ENCODE measurements at places on chromosomes 16 and 17. TPM values are rescaled to one million over a fixed set of nuclear protein-coding genes. Genes with fewer than 3 reads are reported as not detected.

DNA sequence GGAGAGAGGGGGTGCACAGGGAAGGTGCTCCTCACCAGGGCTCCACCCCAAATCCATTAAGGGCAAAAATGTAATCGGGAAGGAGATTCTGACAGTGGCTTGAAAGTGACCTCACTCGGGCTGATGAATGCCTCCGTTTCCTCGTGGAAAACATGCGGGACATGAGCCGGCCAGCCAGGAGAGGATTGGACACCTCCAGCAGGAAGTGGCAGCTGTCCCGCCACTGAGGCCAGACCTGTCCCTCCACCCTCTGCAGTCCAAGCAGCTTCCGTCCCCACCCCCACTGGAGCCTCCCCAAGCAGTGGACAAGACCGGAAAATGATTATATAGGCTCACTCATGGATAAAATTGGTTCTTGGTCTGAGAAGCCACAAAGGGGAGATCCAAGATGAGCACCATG, 82.1 kb upstream of the CCL1 start:
- no peak for DNase-seq
- peaks cover 2% of the 10 kb centered on the region for H3K4me1 ChIP-seq
- H3K27me3 ChIP-seq = no peaks in the 10 kb centered on the region
- H3K36me3 ChIP-seq = no peaks in the 10 kb centered on the region
- H3K4me3 ChIP-seq = no peak overlapping the region

DNA sequence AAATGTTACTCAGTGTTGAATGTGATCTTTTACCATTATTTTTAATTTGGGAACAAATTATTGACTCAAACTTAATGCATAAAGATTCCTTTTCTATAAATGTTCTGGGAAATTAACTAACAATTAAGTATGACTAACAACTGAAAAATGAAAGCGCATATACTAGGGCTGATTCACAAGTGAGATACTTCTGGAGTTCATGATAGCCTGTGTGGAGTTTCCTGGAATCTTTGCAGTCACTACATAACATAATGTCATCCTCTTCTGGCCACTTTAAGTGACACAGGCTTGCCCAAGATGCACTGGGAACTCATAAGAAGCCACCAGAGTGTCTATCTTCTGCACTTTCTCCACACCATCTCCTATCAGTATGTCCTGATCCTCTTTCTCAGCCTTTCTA, 450.3 kb upstream of the CDH11 start:
- DNase-seq = no peak
- H3K4me3 ChIP-seq = no peak overlapping the region

- no peak overlapping the region for H3K4me3 ChIP-seq
- no peaks in the 10 kb centered on the region for H3K4me1 ChIP-seq
- no peaks in the 10 kb centered on the region for H3K36me3 ChIP-seq
- no peak for DNase-seq
- no peak overlapping the region for H3K27ac ChIP-seq
Observed at GRCh38 chr17:19676896-19677295, 28.3 kb downstream of the ALDH3A2 start.

DNA sequence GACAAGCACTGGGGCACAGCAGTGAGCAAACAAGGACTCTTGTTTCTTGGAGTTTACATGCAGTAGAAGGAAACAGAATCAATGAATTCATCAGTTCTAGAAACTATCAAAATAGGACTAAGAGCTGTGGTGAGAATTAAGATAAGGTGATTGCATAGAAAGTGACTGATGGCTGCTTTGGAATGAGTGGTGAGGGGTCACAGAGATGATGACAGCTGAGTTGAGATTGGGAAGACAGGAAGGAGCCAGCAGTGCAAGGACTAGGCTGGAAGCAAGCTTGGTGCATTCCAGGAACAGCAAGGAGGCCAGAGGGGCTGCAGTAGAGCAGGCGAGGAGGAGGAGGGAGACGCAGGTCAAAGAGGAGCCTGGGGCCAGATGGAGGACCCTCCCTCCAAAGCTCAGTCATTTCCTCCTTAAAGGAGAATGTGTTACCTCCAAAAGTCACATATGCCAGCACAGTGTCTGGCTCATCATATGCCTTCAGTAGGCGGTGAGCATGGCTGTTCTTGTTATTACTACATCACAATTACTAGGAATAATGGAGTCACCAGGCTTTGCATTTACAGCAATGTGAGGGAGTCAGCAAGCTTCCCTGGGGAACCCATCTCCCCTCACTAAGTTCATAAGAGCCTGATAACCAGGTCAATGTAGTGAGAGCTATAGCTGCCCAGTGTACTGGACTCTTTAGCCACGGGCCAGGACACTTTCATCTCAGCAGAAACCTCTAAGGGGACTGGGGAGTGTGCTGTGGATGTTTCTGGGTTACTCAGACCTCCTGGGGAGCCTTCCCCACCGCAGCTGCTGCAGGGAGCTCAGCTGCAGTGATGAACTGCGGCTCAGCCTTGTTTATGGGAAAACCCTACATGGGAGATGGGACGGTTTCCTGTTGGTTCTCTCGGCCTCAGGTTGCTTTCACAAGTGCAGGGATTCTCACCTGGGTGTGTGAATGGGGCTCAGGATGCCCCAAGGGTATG, 157.2 kb downstream of the SEC14L1 start:
- no peaks in the 10 kb centered on the region for H3K36me3 ChIP-seq
- no peaks in the 10 kb centered on the region for H3K27me3 ChIP-seq
- H3K27ac ChIP-seq = no peak overlapping the region
- no peak overlapping the region for H3K4me3 ChIP-seq
- peaks cover 6% of the 10 kb centered on the region for H3K4me1 ChIP-seq
- DNase-seq = no peak

DNA sequence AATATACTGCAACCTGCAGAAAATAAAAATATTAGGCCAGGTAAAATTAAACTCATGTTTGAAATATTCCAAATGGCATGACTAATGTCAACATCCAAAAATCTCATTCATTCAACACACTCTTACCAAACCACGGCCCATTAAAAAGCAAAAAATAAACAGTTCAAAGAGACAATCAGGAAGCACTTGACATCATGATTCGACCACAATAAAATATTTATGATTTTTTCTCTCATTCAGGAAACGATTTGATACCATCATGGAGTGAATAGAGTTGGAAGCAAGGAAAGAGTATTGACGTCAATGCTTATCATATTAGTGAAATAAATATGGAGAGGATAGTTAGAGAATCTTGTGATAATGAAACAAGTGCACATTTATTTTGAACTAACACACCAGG, 354.1 kb downstream of the KCNJ2 start:
- no peak overlapping the region for H3K27ac ChIP-seq
- no peaks in the 10 kb centered on the region for H3K27me3 ChIP-seq
- H3K36me3 ChIP-seq = no peaks in the 10 kb centered on the region
- H3K4me1 ChIP-seq = no peaks in the 10 kb centered on the region

DNA sequence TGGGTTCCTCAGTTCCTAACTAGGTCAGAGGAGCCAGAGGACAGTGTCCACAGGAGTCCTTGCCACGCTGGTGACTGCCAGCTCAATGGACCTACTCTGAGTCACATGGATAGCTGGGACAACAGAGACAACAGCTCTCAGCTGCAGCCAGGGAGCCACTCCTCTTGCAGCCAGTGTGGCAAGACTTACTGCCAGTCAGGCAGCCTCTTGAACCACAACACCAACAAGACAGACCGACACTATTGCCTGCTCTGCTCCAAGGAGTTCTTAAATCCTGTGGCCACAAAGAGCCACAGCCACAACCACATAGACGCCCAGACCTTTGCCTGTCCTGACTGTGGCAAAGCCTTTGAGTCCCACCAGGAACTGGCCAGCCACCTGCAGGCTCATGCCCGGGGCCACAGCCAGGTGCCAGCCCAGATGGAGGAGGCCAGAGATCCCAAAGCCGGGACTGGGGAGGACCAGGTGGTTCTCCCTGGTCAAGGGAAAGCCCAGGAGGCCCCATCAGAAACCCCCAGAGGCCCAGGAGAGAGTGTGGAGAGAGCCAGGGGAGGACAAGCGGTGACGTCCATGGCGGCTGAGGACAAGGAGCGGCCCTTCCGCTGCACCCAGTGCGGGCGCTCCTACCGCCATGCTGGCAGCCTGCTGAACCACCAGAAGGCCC, 6.7 kb downstream of the ZNF646 start:
- H3K4me1 ChIP-seq = no peaks in the 10 kb centered on the region
- no peaks in the 10 kb centered on the region for H3K27me3 ChIP-seq
- no peak overlapping the region for H3K27ac ChIP-seq
- no peak overlapping the region for H3K4me3 ChIP-seq
- H3K36me3 ChIP-seq = peaks cover 55% of the 10 kb centered on the region

- no peak overlapping the region for H3K4me3 ChIP-seq
- no peaks in the 10 kb centered on the region for H3K36me3 ChIP-seq
- H3K27ac ChIP-seq = no peak overlapping the region
- H3K4me1 ChIP-seq = no peaks in the 10 kb centered on the region
- no peaks in the 10 kb centered on the region for H3K27me3 ChIP-seq
- DNase-seq = no peak
Observed at GRCh38 chr16:10756574-10756973, 12.9 kb downstream of the NUBP1 start.

DNA sequence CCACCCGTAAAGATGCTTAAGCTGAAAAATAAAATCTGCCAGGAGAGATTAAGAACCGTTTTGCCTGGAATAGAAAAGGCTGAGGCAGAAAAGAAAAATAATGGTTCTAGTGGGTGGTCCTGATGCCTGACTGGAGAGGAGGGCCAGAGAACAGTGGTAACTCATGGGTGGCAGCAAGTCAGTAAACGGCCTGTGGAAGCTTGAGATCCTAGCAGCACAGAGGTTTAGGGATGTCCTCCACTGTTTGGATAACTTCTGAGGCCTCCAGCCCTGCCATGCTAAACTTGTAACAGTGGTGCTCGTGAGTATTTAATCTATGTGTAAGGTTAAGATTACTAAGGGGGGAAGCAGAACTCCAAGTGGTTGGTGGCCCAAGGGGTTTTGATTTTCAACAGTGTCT, 21.2 kb upstream of the PHAF1 start:
- no peak overlapping the region for H3K4me3 ChIP-seq
- peaks cover 27% of the 10 kb centered on the region for H3K4me1 ChIP-seq
- no peak for DNase-seq

- H3K4me3 ChIP-seq = no peak overlapping the region
- no peak overlapping the region for H3K27ac ChIP-seq
- no peaks in the 10 kb centered on the region for H3K36me3 ChIP-seq
- no peaks in the 10 kb centered on the region for H3K27me3 ChIP-seq
- H3K4me1 ChIP-seq = no peaks in the 10 kb centered on the region
Observed at GRCh38 chr16:79079656-79080420, 520.7 kb downstream of the MAF start.

GRCh38 chr17:48631693-48632578, 5.8 kb upstream of the HOXB9 start:
- H3K4me1 ChIP-seq = peaks cover 6% of the 10 kb centered on the region
- H3K4me3 ChIP-seq = no peak overlapping the region
- no peaks in the 10 kb centered on the region for H3K36me3 ChIP-seq
- H3K27me3 ChIP-seq = peaks cover 100% of the 10 kb centered on the region
- H3K27ac ChIP-seq = no peak overlapping the region
- DNase-seq = no peak

DNA sequence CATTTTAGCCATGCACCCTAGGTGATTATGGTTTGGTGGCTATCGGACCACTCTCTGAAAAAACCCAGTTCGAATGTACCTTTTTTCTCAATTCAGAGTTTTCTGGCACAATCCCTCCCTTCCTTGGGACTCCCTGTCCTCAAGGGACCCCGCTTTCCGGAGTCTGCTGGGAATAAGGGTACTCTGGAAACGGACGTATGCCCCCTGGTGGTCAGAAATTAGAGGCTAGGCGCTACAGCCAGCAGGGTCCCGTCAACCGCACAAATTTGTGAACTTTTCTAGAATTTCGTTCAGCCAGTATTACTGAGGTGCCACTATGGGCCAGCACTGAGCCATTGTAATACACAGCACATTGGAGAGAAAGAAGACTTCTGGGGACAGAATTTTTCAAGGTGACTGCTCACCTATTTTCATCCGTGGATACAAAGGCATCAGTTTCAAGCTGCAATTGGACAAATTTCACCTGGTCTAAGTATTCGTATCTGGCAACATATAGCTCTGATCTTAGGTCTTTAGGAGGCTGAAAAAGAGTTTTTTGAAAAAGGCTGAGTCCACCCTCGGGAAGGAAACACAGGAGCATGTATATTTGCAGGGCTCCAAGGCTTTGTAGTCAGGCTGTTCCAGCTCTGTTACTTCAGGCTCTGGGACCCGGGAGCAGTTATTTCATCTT, 27.1 kb upstream of the CRYBA1 start:
- H3K27me3 ChIP-seq = no peaks in the 10 kb centered on the region
- H3K36me3 ChIP-seq = no peaks in the 10 kb centered on the region
- DNase-seq = peak; percentile 49
- H3K27ac ChIP-seq = no peak overlapping the region
- H3K4me1 ChIP-seq = peaks cover 6% of the 10 kb centered on the region
- no peak overlapping the region for H3K4me3 ChIP-seq

MYH2 gene
- total RNA-seq = 876 TPM

DNAI2 gene
- not detected for total RNA-seq

EVI2A gene
- total RNA-seq = 1.4 TPM

Data from gastrocnemius medialis (tissue), 4 donors.